ENCODE measurements at places on chromosomes 1 and 21. TPM values are rescaled to one million over a fixed set of nuclear protein-coding genes. Genes with fewer than 3 reads are reported as not detected.

- DNase-seq = peak; percentile 66
Observed at GRCh38 chr1:9066945-9067807, 2.3 kb downstream of the SLC2A5 start.

The LCE2A gene
- polyA plus RNA-seq = not detected

The SLC44A5 gene
- 3.7 TPM for polyA plus RNA-seq

GRCh38 chr1:245332085-245332484 lies 177.3 kb downstream of the KIF26B start:
- no peak for DNase-seq

DNA sequence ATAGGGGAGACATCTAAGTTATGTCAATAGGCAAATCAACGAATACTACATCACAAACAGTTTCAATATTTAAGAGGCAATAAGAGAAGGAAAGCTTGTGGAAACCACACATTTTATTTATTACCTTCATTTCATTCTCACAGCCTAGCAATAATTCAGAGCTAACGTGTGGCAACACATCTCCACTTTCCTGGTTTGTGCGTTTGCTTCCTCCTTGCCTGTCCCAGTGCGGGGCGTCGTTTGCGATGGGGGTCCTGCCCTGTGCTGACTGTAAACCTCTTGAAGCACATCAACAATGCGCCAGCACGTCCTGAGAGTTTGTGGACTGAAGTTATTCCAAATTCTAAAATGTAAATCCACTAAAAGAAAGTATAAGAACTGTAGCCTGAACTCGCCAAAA lies 14.4 kb upstream of the VPS26C start:
- no peak for DNase-seq

DNA sequence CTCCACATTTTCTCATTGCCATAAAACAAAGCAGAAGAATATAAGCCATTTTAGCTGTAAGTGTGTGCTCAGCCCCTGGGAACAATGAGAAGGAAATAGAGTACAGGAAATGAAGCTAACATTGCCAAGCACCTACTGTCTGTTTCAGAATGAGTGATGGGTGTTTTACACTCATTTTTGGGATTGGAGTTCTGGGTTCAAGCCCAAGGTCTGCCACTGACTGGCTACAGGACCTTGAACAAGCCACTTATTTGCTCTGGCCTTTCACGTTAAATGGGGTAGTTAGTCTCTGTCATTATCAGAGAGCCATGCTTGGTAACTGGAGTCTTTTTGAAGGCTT lies 80.7 kb upstream of the KAZN start:
- DNase-seq = no peak

DNA sequence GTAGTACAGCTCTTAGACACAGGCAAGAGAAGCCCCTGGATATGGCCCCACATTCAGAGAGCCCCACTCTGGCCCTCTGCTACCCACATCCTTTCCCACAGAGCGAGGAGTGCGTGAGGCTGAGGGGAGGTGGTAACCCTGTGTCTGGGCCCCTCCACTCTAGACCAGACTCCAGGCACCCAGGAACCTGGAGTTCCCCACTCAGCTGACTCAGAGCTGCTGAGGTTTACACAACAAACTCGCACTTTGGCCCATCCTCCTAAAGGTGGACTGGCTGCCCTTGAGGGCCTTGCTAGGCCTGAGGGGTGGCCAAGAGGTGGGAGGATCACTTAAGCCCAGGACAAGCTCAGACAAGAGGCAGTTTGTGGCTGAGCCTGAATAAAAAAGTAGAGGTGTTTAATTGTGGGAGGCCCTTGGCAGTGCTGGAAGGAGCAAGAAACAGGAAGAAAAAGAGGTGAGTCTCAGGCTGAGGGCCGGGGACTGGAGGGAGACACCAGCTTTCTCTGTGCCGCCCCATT lies 10.7 kb downstream of the MR1 start:
- peak; percentile 89 for DNase-seq

DNA sequence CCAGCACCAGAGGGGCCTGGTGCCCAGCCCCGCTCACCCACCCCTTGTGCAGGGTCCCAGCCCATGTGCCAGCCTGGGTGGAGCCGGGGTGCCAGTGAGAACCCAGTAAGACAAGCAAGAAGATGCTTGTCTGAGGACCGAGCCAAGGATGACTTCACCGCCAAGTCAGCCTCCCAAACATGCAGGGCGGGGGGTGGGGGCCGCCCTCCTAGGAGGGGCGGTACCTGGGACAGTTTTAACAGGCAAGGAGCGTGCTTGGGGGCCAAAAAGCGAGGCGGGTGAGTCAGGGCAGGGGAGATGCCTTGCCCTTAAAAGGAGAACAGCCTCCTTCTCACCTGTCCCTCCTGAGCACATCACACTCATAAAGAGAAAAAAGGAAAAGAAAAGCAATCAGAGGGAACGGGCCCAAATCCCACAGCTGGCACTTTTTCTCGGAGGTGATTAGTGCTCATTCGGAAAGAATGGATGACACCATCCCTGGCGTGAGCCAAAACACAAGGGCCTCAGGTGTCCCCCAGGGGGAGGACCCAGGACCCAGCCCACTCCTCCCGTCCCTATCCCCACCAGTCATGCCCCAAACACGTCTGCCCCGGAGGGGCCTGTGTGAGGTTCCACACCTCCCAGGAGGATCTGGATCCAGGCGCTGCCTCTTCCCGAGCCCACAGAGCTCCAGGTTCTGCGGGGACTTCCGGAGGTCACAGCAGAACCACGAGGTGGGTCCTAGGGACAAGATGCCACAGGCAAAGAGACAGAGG lies 77.6 kb upstream of the IFFO2 start:
- no peak for DNase-seq

- no peak for DNase-seq
Observed at GRCh38 chr21:19122356-19122755, 718.8 kb upstream of the TMPRSS15 start.

The PCP4 gene
- 20.5 TPM for polyA plus RNA-seq

- no peak for DNase-seq
Observed at GRCh38 chr21:40615505-40616376, 231.2 kb downstream of the DSCAM start.
